ENCODE measurements at places on chromosomes 13 and 19.

- no peak for DNase-seq
Measured at GRCh38 chr13:45522571-45522970, 57.8 kb downstream of the COG3 start.

GRCh38 chr13:106533101-106533942, 2.1 kb downstream of the EFNB2 start:
- DNase-seq: peak; percentile 60

GRCh38 chr13:79380997-79381396, 25.1 kb downstream of the RBM26 start:
- peak; percentile 10 for DNase-seq

- peak; percentile 47 for DNase-seq
Measured at GRCh38 chr19:55962186-55962585, 14.6 kb downstream of the NLRP8 start.

DNA sequence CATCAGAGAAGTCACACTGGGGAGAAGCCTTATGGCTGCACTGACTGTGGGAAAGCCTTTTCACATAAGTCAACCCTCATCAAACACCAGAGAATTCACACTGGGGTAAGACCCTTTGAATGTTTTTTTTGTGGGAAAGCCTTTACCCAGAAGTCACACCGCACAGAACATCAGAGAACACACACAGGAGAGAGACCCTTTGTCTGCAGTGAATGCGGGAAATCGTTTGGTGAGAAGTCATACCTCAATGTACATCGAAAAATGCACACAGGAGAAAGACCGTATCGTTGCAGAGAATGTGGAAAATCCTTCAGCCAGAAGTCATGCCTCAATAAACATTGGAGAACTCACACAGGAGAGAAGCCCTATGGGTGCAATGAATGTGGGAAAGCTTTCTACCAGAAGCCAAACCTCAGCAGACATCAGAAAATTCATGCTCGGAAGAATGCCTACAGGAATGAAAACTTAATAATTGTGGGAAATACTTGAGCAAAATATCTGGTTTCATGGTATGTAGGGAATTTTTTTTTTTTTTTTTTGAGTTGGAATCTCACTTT, 30.7 kb downstream of the ZNF793 start:
- no peak for DNase-seq

DNA sequence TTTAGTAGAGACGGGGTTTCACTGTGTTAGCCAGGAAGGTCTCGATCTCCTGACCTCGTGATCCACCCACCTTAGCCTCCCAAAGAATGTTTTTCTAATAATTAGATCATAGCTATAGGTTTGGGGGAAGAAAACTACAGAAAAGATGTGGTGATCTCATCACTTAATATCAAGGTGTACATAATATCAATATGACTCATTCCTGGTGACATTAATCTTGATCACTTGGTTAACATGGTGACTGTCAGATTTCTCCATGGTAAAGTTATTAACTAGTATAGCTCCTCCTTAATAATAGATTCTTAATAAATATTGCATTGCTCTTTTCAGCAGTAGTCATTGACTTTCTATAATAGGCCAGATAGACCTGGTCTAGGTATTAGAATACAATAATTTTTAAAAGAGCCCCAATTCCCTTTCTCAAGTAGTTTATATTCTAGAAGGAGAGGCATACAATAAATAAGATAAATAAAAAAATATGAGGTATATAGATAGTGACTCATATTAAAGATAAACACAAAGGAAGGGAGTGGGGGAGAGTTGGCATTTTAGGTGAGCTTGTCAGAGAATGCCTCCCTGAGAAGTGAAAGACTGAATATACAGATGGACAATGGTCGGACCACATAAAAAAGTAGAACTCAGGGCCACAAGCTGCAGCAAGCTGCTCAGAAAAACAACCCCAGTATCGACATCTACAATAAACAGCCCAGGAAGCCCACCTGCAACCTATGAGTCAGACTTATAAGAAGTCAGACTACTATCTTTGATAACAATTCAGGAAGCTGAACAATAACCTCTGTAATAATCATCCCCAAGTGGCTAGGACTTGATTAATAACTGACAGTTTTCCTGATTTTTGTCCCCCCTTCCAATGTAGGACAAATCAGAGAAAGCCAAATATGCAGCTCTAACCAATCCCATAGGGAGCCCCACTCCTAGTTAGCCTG, 210.8 kb downstream of the RFC3 start:
- DNase-seq: no peak

GRCh38 chr13:28347456-28348371, 147.2 kb downstream of the FLT1 start:
- no peak for DNase-seq

DNA sequence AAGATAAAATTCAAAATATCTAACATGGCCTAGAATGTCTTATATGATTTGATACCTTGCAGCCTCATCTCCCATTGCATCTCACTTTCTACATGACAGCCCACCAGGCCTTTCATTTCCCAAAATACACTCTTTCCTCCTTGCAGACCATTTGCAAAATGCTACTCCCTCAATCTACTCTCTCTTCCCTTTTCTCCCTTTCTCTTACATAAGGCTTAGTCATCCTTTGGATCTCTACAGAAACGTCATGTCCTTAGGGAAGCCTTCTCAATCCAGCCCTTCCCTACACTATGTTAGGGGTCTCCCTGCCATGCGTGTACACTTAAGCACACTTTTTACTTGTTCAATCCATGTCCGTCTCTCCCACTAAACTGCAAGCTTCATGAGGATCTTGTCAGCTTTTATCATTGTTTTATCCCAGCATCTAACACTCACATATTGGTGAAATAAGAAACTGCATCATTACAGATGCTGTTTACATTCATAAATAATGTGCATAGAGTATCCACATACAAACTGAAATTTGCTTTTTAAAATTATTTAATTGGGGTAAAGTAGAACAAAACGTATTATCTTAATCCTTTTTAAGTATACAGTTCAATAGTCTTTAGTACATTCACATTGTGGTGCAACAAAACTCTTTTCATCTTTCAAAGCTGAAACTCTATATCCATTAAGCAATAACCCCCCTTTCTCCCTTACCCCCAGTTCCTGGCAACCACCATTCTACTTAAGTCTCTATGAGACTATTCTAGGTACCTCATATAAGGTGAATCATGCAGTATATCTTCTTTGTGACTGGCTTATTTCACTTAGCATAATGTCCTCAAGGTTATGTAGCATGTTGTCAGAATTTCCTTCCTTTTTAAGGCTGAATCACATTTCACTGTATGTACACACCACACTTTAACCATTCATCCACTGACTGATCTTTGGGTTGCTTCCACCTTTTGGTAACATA, 11.5 kb upstream of the WBP4 start:
- DNase-seq: no peak

DNA sequence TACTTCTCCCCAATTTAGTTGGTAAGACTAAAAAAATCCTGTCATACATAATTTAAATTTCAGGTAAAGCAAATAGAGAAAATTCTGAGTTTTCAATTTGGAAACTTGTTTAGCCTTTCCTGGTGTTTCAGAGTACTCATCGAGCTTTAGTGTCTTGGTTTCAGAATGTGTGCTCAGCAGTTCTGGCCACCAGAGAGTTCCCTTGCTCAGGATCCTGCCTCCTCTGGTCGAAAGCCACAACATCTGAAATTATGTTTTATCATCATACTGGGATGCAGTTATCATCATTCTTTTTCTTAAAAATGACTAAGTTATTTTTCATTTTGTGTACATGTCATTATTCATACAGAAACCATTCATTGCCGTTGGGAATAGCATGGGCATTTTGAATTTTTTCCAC, 263.2 kb upstream of the SPRY2 start:
- no peak for DNase-seq

DNA sequence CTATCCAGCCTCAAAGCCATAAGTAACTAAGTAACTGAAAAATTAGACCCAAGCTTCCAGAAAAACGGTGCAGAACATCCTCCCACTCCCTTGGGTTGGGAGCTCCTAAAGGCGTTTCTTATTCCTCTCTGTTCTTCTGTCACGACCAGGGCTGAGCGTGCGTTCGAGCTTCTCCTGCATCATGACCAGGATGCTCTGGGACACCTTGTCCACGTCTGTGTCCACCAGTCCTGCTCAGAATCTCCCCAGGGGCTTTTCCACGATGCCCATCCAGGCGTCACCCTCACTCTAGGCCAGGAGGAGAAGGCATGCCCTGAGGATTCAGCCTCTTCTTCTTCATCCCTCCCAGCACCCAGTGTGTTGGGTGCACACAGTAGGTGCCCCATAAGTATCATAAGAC, 37.8 kb upstream of the GAS6 start:
- no peak for DNase-seq

DNA sequence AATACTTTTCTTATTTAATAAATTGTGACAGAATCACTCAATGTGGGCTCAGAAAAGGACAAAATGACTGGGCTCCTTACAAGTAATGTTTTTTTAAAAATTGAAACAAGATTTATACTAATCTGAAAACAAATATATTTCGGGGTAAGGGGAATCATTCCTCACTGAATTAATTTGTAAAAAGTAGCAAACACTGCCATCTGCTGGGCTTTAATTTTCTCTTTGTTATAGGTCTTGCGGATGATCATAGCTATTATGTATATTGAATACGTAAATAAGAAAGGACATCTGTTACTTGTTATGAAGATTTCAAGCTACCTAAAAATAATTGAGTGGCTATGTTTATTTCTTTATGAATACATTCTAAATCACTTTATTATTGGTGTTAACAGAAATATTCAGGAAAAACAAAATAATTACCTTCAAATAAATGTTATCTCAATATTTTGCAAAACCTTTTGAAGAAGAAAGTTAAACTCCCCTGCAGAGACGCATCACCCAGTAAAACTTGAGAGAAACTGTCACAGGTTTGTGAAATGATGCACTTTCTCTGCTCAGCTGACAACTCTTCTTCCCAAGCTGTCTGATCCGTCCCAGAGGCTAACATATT, 17.8 kb upstream of the ENOX1 start:
- DNase-seq: peak; percentile 18

DNA sequence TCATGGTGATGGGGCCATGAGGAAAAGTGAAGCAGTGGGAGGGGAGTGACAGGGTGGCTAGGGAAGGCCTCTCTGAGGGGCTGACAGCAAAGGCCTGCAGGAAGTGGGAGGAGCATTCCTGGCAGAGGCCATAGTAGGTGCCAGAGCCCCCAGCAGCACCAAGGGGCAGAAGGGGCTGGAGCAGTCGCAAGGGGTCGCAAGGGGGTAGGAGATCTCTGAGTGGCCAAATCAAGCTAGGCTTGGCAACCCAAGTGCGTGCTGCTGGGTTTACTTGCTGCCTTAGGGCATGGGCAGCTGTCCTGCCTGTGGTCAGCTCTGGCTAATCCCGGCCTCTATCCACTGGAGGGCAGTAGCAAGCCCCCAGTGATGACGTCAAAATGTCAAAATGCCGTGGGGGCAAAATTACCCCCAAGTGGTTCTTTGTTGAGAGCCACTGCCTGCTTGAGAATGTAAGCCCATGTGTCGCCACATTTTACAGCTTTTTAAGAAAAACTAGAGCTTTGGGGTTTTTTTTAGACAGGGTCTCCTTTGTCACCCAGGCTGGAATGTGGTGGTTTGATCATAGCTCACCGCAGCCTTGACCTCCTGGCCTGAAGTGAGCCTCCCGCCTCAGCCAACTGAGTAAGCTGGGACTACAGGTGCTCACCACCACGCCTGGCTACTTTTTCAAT, 11.8 kb downstream of the CCDC97 start:
- DNase-seq: peak; percentile 51

DNA sequence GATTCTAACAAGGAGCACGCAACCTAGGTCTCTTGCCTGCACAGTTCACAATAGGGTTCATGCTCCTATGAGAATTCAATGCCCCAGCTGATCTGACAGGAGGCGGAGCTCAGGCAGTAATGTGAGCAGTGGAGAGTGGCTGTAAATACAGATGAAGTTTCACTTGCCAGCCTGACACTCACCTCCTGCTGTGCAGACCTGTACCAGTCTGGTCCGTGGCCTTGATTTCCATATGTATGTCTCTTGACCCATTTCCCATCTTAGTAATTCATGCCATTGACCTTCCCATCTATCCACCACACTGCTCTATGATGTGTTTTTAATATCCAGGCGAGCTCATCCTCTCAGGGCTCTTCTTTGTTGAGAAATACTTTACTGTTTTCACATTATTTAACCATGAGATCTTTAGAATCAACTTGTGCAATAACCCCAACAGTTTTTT, 95.2 kb downstream of the LRCH1 start:
- peak; percentile 20 for DNase-seq

DNA sequence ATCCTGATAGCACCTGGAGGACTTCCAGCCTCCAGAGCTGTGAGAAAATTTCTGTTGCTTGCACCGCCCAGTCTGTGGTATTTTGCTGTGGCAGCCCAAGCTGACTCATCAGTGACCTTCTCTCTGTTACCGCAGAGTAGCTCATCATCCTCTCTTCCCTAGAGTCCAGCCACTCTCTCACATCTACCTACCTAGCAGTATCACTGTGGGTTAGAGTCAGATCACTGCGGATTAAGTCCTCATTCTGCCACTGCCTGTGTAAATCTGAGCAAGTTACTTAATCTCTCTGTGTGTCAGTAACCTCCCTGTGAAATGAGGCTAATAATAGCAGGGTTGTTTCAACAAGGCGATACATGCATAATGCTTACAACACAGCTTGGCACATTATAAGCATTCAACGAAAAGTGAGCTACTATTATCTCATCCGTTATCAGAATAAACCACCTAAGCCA, 40.3 kb upstream of the USPL1 start:
- DNase-seq: peak; percentile 93

DNA sequence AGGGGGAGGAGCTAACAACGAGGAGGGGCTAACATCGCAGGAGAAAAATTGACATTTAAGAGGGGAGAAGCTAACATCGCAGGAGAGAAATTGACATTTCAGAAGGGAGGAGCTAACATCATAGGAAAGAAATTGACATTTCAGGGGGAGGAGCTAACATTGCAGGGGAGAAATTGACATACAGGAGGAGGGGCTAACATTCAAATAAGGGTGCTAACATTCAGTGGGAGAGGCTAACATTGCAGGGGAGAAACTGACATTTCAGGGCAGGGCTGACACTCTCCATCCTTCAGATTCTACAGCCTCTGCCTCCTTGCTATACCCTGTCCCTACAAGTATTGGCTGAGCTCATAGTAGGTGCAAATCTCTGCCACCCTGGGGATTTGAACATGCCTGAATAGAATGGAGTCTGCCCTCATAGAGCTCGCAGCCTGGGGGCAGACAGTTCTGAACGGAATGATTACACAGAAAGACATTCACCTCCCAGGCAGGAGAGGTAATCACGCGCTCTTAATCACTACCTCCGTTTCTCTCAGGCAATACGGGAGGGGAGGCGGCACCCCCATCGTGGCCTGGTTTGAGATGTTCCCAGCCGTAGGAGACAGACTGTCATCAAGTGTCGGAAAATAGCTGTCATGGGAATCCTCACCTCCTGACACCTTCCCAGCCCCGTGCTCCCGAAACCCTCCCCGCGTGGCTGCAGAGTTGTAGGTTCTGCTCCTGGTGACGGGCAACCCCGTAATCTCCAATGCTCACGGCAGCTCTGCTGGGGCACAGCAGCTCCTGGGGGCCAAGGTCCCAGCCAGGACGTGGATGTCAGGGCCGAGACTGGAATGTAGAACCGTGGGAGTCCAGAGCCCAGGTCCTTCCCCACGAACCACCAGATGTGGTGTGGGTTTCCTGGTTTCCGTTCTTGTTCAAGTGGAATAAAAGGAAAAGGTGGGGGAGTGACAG, 9.5 kb downstream of the GPR32 start:
- DNase-seq: no peak

Measured in RCC 7860 (cell line).